Anterior cingulate cortex (tissue), 58 donors: ENCODE measurements at places on chromosomes 12 and 14.
A peak's percentile ranks its signal among the peaks of the same experiment; 100 is the strongest.

GRCh38 chr12:55629058-55629841 lies 7.4 kb upstream of the OR10P1 start:
- no peak for DNase-seq

DNA sequence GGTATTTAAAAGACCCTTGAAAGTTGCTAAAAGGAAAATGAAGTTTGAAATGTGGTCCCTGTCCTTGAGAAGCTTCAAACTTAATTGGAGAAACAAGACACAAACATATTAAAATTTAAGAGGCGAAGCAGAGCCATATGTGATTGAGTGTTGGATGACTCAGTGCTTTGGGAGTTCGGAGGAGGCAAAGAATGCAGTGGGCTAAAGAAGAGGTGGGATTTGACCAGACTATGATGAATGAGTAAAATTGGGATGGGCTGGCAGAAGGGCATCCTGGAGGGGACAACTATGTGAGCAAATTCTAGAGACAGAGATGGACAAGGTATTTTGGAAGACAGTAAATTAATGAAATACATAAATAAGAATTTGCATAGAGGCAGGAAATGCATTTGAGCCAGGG lies 358.6 kb downstream of the EGLN3 start:
- no peak for DNase-seq

DNA sequence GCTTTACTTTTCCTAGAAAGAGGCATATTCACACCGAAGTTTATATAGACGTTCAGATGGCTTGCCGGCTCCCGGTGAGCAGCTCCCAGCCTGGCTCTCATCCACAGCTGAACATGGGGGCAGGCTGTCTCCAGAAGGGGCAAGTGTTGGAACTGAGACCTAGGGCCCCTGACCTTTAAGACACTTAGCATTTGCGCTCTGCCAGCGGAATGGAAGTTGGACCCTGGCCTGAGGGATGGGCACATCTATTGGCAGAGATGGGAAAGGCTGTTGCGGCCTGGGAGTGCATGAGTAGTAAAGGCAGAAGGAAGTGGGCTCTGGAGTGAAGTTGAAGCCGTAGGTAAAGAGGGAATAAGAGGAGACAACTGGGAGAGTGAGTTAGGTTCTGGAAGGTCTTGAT lies 54.2 kb upstream of the TSPAN9 start:
- no peak for DNase-seq

DNA sequence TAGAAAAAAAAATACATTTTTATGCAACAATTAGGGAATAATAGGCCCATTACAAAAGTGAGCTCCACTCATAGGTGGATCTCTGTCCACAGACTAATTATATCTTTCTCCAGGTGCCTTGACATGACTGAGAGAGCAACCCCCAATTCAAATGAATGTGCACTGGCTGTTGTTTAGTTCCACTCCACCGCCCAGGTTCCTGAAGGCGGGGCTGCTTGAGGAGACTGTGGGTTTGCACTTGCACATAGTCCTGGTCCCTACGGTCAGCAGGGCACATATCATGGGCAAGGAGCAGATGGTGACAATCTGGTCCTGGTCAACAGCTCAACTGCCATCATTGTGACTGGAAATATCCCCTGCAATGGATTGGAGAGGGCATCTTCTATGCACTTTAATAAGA lies 195.6 kb upstream of the PWP1 start:
- no peak for DNase-seq

DNA sequence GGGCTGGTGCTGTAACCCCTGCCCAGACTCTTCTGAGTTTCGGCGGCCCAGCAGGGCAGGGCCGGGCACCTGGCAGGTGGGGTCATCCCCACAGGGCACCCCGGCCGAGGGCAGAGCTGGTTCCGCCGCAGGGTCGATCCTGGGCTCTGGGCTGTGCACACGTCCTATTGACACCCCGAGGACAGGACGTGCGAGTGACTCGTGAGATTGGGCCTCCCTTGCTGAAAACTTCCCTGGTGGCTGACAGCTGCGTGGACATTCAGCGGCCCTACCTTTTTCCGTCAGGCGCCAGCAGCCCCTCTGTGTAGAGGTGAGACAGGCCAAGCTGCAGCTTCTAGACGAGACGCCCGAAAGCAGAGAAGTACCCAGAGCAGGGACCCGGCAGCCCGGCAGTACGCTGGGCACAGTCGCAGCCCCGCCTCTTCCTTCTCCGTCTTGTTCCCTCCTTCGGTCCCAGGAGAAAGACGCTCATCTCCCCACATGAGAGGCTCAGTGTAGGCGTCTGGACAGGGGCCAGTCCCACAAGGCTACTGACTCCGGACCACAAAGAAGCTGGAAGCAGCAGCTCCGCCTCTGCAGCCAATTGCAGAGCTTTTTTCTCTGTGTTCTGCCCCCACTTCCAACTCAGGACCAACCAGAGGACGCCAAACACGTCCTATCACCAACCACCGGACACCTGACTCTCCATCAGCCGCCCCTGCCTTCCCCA lies at the start of gene LRCOL1:
Gene LRCOL1, minus strand, starts transcription at position 532 of the 709 bp plus-strand sequence. CDS start 4,331 bp downstream, outside the sequence.
- no peak for DNase-seq

DNA sequence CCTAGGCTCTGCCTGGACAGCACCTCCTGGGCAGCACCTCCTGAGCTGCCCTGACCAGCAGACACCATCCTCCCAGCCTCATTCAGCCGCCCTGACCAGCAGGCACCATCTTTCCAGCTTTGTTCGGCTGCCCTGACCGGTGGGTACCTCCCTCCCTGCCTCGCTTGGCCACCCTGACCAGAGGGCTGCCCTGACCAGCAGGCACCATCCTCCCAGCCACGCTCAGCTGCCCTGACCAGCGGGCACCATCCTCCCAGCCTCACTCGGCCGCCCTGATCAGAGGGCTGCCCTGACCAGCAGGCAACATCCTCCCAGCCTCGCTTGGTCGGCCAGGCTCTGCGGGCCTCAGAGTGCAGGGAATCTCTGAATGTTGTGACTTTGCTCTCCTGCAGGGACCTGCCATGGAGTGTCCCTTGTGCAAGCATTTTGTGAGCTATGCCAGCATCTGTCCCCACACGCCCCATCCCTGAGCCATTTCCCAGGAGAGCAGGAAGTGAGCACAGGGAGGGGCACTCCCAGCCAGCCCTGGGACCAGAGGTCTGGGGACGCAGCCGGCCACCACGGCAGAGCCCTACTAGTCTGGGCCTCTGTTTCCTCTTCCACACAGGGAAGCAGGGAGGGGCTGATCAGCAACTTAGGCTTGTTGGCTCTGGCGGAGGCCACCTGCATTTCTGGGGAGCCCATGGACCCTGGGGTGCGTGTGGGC lies 265.5 kb downstream of the SEC23A start:
- DNase-seq, result no peak

DNA sequence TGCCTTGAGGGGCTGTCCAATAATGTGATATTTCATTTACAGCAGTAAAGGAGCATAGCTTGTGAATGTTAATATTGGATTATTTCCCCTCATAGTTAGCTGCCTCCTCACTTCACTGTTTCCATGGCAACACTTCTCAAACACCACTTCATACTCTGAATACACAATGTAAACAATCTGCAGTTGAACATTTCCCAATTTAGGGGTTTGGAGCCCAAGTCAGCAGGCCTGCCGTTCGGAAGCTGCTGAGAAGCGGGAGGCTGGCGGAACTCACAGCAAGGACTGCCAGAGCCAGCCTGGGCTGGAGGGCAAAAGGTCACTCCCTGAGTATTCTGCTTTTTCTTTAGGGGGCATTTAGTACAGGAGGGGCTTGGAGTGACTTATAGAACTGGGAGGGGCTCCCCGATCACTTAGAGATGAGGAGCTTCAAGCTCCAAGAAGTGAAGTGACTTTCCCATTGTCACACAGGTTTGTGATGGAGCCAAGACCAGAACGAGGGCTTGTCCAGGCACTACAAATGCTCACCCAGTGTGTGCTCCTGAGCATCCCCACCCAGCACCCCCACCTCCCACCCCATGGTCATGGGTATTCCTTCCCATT lies 12.1 kb upstream of the SLC24A4 start:
- no peak for DNase-seq

GRCh38 chr14:68794130-68794850 lies 1.4 kb upstream of the ZFP36L1 start:
- no peak for DNase-seq

- DNase-seq, result no peak
These were observed 13.5 kb downstream of the CPSF2 start for GRCh38 chr14:92135269-92135668.

- no peak for DNase-seq
These were observed 225.7 kb downstream of the TMTC2 start for GRCh38 chr12:82912406-82912805.

DNA sequence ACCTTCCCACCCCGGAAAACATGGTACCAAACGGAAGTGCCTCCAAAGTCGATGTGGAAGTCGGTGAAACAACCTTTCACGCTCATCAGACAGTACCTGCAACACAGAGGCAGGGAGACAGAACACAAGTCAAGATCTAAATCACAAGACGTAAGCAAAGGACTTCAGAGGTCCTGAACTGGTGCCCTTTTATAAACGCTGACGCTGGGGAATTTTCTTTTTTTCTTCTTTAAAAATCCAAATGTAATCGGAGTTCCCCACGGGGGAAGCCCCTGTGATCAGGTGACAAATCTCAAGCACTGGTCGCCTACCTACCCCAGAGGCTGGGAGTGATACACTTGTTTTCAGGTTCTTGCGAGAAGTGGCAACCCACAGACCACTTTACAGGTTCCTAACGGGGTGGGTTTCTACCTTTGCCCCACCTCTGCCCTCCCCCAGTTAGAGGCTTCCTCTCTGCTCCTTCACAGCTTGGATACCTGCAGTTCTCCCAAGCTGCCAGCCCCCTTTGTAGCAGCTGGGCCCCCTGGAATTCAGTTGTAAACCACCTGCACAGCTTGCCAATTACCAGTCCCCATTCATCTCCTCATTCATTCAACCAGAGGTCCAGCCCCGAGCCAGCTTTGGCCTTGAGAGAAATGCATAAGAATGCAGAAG lies 46.2 kb downstream of the KDM2B start:
- no peak for DNase-seq

DNA sequence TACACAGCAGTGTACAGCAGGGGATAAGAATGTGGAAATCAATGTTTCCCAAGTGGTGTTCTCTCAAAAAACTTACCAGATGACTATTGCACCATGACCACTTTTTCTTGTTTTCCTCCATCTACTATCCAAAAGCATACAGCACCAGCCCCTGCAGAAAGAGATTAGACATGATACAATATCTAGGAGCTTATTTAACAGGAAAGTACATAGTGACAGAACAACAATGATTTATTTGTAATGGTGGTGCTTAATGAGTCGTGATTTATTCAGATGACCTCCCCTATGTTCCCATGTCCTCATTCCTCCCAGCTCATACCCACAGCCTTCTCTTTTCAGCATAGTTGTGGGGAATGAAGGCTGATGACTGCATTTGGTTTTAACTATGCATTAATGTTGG lies 413.6 kb downstream of the BTG1 start:
- no peak for DNase-seq

DNA sequence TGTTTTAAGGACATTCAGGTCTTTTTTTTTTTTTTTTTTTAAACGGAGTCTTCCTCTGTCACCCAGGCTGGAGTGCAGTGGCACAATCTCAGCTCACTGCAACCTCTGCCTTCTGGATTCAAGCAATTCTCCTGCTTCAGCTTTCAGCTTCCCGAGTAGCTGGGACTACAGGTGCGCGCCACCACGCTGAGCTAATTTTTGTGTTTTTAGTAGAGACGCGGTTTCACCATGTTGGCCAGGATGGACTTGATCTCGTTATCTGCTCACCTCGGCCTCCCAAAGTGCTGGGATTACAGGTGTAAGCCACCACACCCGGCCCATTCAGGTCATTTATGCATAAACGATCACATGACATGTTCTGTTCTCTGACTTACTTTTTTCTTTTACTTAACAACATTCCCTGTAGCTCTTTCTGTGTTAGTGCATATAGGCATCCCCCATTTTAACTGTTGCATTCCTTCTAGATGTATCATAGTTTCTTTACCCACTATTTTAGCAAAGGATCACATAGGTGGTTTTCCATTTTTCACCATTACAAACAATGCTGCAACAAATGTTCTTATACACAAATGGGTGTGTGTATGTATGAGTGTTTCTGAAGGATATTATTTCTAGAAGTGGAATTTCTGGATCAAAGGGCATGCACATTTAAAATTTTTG lies 74.2 kb downstream of the ARF6 start:
- DNase-seq, result no peak

- no peak for DNase-seq
These were observed 3.9 kb upstream of the HSPA2 start for GRCh38 chr14:64536488-64537245.

- peak; percentile 15 for DNase-seq
These were observed at the start of gene MMP14 for GRCh38 chr14:22836301-22837113. MMP14 (plus strand) TSS chr14:22836585; CDS start chr14:22836818, 233 bp downstream.

GRCh38 chr12:41983394-41983793 lies 161.3 kb downstream of the GXYLT1 start:
- DNase-seq, result peak; percentile 28

DNA sequence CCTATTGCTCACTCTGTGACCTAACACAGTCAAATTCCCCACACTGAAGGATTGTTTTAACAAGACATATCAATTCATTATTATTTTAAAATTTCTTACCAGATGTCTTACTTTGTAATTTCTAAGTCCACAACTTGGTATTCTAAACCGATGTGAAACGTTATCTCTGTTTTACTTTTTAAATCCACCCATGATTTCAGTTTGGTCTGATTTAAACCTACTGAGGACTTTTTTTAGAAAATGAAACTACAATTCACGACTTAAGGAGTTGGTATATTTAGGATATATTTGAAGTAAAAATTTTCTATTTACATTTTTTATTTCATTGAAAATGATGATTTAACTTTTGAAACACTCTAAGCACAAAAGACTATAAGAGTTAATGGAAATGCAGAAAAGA lies 35.1 kb upstream of the GRIP1 start:
- no peak for DNase-seq

- no peak for DNase-seq
These were observed 218.8 kb downstream of the BTG1 start for GRCh38 chr12:91926848-91927247.

GRCh38 chr12:87348071-87348470 lies 681.1 kb downstream of the C12orf50 start:
- no peak for DNase-seq

GRCh38 chr14:94650806-94651805 lies 38.9 kb downstream of the SERPINA3 start:
- DNase-seq, result no peak

- no peak for DNase-seq
These were observed 375.3 kb downstream of the C12orf75 start for GRCh38 chr12:105705765-105706164.

DNA sequence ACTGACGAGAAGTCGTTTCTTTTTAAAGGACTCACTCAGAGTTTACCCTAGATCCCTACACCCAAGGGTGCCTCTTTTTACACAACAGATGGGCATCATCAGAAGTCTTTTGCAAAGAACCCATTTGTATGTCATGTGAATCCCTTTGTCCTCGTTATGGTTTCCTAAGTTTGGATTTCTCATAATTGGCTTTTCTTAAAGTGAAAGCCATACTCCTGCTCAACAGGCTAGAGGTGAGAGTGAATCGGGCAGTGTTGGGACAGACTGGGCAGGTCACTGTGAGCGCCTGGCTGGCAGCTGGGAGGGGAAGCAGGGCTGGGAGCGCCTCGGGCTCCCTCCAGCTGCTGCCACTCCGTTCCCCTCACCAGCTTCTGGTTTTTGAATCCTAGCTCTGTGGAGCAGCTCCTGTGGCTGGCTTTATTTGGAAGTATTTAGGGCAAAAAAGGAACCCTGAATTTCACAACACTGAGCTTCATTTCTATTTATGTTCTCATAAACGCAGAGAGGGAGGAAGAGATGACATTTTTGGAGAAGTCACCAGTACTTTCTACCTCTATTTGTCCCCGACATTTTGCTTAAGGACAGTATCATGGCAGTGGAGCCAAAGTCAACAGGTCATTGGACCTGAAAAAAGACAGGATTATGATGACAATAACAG lies 63.8 kb upstream of the ACTN1 start:
- DNase-seq, result no peak
